Activated T-helper 1 cell treated with anti-CD3 and anti-CD28 coated beads, Interleukin-2, amount 50 U/mL, for 16 hours (primary cell): ENCODE measurements at places on chromosomes 12 and 14.

DNA sequence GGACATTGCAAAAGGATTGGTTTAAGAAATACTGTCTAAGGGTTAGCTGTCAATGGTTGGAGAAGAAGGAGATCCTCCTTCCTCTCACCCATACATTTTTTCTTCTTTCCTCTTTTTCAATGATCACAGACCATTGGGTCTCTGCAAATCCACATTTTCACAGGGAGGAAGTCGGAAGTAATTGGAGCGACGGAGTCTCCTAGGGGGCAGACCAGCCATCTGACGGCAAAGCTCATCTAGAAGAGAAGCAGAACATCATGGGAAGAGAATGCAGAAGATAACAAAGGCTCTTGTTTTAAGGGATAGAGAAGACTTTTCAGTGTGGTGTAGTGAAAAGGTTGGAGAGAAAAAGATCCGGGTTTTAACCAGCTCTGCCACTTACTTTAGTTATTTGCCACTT, 14.7 kb downstream of the MFAP5 start:
- DNase-seq, result no peak

DNA sequence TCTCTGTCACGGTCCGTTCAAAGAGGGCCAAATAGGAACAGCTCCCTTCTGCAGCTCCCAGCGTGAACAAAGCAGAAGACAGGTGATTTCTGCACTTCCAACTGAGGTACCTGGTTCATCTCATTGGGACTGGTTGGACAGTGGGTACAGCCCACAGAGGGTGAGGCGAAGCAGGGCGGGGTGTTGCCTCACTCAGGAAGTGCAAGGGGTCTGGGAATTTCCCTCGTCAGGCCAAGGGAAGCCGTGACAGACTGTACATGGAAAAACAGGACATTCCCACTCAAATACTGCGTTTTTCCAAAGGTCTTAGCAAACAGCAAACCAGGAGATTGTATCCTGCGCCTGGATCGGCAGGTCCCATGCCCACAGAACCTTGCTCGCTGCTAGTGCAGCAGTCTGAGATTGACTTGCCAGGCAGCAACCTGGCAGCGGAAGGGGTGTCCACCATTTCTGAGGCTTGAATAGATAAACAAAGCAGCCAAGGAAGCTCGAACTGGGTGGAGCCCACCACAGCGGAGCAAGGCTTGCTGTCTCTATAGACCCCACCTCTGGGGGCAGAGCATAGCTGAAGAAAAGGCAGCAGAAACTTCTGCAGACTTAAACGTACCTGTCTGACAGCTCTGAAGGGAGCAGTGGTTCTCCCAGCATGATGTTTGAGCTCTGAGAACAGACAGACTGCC, 22.7 kb downstream of the SLC38A1 start:
- no peak for DNase-seq

DNA sequence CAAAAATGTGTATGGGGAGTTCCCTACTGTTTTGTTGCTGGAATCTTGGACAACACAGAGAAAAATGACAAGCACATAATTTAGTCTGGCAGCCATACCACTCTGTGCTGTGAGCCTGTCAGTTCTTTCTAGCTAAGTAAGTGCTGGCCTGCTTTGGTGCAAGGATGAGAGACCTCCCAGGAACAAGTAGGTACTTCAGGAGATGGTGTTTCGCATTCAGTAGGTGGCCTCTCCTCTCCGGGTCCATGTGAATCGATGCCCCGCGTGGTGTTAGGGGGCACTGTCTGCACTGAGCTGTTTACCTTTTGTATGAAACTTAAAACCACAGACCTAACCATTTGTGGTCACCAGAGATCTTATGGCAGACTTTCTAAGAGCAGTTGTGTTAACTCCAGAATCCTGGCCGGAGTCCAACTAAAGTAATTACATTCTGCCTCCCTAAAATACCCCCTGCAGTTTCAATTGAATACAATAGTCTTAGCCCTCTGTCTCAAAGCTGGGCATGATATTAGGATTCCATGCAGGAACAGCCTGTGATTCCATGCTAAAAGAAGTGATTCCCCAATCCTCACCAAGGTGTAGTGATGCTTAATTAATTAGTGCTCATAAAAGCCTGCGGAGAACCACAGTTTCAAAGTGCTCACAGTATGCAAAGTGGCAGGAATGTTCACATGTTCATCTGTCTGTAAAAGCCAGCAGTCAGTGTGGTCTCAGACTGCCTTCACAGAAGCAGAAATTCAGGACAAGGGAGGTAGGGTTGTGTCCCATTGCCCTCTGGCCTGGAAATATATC, 64.2 kb downstream of the LLPH start:
- no peak for DNase-seq

DNA sequence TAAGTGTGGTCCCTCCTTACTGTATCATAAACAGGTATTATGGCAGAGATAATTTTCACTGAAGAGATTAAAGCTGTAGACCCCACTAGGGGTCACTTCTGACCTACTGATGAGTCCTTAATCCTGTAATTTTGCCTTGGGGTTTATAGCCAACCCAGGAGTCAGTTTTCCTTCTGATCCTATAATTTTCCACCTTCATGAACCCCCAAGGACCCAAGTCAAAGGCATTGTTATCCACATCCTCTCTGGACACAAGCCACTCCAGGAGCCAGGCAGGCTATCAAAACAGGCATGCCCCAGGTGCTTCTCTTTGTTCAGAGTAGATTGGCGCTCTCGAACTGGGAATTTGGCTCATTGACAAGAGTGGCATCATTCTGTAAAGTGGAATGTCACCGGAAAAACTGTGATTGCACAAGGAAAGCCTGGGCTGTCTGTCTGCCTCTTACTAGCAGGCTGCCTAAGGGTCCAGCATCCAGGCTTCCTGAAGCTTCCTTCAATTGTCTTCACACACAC, 1523.2 kb upstream of the FLRT2 start:
- no peak for DNase-seq

DNA sequence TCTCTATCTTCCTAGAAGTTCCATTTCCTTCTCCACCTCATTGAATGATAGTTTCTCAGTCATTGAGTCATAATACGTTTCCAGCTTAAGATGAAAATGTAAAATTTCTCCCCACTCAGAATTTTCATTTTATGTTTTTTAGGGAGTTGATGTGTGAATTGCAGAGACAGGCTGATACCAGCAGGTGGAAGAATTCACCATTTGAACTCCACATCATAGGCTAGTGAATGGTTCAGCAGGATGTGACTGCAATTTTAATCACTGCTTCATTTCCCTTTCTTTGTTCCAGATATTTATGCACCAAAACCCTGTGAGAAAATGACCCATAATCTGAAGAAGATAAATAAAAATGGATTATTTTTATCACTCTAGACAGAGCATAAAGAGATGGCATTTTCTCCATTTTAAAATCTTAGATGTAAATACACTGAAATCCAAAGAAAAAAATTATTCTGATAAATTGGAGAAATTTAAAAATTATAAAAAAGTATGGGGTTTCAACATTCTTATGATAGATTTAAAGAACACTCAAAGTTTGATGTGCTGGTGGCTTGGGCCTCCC, 10.6 kb upstream of the PYGL start:
- DNase-seq, result no peak

DNA sequence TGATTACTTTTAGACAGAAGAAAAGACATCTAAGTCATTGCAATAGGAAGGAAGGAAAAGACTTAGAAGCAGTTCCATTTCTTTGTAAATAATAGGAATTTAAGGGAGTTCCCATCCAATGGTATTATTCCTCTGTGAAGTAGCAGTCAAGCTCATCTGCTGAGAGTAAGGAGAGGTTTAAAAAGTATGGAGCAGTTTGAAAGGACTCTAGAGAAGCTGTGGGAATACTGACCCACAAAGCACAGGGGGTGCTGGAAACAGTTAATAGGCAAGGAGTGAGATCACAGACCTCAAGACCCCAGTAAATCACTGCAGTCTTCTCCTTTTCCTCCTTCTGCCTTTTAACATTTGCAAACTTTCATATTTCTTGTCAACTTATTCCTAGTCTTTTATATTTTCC, 428.5 kb downstream of the ADAMTS20 start:
- no peak for DNase-seq

- no peak for DNase-seq
Measured at GRCh38 chr14:61281186-61281947, at the start of gene TMEM30B. Gene TMEM30B (minus strand): TSS chr14:61281338. CDS start chr14:61281147, 191 bp downstream.

DNA sequence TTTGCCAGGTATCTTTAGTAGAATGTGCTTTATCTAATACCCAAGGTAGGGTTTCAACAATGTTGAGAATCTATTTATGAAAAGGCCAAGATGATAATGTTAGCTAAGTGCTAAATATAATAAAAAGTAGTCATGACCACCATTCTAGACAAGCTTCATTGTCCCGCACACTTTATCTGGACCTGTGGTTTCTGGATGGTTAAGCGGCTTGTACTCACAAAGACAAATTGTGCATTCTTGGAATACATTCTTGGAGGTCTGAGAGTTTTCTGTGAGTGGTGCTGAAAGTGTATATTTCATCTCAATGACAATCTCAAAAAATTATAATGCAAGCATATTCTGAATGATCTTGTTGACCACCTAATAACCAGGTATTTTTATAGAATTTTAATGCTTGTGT, 646.9 kb downstream of the DIO2 start:
- no peak for DNase-seq

DNA sequence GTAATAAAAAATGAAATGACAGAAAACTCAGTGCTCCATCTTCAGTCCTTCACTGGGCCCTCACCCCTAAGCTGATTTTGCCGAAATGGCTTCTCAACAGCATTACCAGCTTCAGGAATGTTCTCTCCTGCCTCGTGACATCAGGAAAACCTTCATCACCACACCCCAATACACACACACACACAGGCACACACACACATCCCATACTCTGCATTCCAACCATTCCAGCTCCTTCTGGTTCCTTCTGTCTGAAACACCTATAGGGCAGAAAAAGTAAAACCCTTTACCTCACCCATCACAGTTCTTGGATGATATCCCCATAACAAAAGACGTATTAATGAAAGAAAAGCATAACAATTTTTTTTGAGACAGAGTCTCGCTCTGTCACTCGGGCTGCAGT, 75.9 kb downstream of the CCDC60 start:
- DNase-seq, result no peak

- no peak for DNase-seq
Measured at GRCh38 chr12:113420996-113421595, 1.1 kb upstream of the SDSL start.

DNA sequence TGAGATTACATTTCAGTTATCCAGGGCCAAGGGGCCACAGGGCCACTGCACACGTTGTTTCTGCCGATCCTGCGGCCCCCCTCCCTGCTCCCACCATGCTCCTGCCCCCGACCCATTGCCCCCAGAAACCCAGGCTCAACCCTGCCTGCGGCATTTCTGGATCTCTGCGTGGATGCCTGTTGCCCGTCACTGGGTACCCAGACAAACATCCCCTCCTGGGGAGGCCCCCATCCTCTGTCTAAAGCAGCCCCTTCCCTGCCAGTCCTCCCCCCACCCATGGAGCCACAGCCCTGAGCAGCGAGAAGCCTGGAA, 326.4 kb upstream of the SFSWAP start:
- DNase-seq, result no peak

DNA sequence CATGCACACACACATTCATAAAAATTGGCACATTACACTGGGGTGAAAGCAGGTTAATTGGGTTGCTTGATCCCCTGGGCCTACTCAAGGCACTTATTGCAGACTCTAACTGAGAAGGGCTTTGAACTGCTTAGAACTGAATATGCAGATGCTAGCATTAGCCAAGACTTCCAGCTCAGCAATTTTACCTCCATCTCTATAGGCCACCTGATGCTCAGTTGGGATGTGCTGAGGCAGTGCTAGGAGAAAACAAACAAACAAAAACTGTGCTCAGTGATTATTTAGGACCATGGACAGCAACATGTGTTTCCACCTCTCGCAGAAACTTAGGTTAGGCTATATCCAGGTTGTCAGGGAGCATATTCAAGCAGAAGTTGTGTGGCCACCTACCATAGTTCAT, 124.8 kb upstream of the WSCD2 start:
- no peak for DNase-seq

DNA sequence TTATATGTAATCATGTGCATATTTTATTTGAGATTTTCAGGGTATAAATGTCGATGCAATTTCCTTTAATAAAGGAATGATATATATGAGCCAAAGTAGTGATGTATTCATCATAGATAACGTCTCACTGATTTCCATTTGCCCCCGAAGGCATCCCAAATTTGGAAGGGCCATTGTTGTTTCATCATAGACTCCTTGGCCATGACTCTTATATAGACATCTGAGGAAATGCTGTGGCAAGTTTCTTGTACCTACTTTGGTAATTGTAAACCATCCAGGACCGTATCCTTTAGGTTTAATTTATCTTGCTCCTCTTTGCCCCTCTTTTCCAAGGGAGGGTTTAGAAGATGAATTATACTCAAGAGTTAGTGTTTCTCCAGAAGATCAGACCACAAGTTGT, 84.7 kb downstream of the SAMD4A start:
- DNase-seq, result no peak

- DNase-seq, result no peak
Measured at GRCh38 chr14:21652209-21652808, 1.3 kb upstream of the OR4E2 start.

DNA sequence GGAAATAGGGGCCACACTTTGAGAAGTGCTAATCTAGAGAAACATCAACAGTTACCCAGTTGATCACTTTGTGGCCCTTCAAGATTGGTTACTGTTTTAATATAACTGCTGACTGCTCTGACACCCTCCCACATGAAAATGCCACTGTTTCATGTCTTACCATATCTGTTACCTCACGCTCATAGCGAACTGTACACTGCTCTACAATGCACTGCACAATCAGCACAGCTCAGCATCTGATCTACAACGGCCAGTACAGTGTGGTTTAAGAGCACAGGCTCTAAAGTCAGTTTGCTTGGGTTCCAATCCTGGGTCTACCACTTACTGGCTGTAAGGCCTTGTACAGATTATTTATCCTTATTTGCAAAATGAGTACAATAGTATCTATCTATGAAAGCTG, 39.1 kb downstream of the SPPL3 start:
- DNase-seq, result no peak
